ENCODE measurements at places on chromosomes 7 and 10.

GRCh38 chr10:15439341-15439842 is 68.3 kb upstream of the FAM171A1 start:
- no peak for DNase-seq

- no peak for DNase-seq
Observed at GRCh38 chr10:24826009-24826408, 102.3 kb upstream of the ARHGAP21 start.

DNA sequence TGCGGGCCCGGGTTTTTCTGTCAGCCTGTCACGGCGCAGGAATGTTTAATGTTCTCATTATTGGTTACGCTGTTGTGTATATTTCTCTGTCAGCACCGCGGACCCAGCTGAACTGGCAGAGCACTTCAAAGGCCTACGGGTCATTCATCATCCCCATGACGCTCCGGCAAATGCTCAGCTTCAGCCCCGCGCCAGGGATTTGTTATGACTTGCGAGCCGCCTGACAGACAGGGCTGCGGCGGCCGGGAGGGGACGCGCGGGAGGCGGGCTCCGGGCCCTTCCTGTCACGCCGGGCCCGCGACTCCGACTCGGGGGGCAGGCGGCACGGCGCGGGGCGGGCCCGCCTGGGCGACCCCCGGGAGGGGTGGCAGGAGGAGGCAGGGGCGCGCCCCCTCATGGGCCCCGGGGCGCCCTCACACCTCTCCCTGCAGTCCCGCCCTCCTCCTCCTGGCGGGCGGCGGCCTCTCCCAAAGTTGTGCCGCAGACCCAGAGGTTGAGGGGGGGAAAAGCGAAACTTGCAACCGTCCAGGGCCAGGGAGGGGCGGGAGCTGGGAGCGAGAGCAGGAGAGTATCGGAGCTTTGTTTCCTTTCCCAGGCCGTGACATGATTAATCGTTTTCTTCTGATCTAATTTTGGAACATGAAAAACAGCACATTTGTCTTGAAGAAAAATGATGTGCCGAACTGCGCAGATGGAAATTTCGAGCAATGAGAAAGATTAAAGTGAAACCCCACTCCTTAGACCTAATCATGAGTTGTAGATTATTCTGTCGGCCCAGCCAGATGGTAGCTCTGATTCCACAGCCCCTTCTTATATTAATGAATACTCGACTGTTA is 59.3 kb upstream of the COMTD1 start:
- DNase-seq, result peak; percentile 21

- no peak for DNase-seq
Observed at GRCh38 chr7:125316466-125316865, 386.8 kb upstream of the POT1 start.

DNA sequence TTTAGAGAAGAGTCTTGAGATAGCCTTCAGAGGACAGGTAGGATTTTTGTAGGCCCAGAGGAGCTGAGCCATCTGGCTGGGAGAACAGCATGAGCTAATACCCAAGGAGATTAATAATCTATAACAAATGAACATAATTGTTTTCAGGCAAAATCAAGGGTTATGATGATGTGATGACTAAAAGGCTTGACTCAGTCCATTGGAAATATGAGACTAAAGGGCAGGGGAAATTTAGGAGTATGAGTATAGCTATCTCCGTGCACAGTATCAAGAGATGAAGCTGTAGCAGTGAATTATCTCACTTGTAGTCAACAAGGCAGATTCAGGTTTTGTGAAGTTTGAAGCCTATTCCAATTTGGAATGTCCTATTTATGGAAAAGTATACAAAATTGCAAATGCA is 40.1 kb downstream of the CSTF2T start:
- no peak for DNase-seq

DNA sequence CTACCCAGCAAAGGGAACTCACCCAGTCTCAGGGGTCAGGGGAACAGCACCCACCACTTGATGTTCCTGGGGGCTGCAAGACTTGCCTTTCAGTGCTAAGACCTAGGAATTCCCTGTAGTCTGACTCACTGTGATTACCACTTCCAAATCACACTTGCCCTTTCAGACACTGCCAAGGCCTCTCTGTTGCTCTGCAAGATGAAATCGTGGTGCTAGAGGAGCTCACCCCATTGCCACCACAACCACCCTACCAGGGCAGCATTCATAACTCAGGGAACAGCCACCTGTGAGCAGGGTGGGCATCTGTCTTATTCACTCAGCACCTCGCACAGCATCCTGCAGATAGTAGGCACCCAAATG is 36.5 kb downstream of the XPNPEP1 start:
- DNase-seq, result no peak

DNA sequence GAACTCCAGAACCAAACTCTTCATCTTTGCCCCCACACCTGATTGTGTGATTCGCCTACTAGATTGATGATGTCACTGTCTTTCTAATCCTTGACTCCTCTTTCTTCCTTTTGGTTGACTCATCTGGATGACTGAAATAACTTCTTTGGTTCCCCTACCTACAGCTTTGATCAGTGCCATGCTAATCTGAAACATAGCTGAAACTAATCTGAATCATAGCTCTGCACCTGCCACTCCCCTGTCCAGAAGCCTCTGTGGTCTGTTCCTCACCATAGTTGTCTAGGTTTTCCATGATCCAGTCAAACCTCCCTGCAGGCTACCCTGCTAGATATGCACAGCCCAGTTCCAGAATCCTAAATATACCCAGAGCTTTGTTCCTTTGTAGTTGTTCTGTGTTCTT is 51.9 kb downstream of the ZNF365 start:
- no peak for DNase-seq

DNA sequence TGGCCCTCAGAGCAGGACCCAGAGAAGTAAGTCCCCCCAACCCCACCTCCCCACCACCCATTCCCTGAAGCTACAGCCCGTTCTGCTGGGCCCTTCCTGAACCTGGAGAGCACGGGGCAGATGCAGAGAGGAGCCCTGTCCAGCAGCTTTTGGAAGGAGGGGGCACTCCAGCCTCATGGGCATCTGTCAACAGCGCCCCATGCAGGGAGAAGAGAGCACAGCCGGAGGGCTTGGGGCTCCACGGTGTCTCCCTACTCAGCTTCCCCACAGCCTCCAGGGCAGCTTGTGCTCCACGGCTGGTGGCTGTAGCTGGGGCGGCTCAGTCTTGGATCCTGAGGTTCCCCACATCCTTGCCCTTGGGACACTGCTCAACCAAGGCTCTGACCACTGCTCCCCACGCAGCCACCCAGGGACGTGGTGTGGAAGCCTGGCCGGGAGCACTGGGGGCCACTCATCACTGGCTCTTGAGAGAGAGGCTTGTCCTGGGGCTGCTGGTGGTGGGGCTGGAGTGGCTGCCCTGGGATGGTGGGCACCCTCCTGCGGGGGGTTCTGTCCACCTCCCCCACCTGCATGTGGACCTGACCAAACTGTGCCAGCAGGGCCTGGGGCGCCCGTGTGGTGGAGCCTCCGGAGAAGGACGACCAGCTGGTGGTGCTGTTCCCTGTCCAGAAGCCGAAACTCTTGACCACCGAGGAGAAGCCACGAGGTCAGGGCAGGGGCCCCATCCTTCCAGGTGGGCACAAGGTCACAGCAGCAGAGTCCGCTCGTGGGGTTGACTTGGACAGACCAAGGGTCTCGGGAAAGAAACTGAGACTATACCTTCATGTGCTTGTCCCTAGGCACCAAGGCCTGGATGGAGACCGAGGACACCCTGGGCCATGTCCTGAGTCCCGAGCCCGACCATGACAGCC is 4.5 kb downstream of the PRAP1 start:
- no peak for DNase-seq
